ENCODE measurements at places on chromosomes 1 and 21.

DNA sequence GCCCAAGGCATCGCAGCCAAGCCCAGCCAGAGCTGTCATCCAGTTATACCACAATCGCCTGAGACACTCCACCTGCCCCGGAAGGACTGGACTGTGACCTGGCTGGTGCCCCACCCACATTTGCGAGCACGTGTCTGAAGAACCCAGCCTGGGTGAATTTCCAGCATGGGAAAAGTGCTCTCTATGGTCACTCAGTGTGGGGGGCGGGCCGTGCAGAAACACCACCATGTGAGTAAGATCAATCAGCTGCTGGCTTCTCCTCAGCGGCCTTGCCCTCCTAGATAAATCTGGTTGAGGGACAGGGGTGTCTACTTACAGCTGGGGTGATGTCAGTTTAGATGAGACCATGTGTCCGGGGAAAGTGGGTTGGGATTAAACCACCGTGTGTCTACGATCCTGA, 44.8 kb downstream of the URB1 start:
- no peak for DNase-seq

DNA sequence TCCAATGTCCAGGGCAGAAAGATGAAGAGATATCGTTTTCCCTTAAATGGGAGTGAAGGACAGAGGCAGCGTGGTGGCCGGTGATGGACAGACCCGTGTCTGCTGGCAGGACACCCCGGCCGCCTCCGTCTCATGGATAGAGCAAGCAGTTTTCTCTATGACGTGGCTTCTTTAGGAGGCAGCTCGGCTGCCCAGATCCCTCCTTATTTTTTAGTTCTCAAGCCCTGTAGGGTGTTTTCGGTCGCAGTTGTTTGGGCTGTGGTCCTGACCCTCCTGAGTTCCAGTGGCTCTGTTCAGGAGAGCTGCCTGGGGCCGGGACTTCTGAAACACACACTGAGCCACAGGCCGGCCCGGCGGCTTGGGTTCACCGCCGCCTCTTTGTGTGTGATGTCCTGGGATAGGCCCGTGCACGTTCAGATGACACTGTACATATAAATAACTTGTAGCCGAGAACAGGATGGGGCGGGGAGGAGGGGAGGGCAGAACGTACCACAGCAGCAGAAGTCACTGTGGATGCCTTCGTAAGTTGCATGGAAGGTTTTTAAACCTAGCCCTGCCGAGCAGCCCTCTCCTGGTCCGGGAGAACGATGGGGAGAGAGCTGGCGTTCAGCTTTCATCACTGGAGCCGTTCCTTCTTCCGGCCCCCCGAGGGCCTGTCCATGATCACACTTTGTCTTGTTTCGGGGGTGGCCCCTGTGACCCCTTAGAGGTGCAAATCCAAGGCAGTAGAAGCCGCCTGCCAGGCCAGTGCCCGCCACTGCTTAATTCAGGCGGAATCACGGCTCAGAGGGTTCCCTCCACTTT, 65.2 kb downstream of the SIK1 start:
- peak; percentile 53 for DNase-seq

- no peak for DNase-seq
Measured at GRCh38 chr1:27325286-27325685, 3.3 kb downstream of the TMEM222 start.

- no peak for DNase-seq
Measured at GRCh38 chr21:38377165-38378088, 120.6 kb downstream of the KCNJ15 start.

GRCh38 chr21:26124896-26125295, 45.7 kb downstream of the APP start:
- no peak for DNase-seq

GRCh38 chr1:223783676-223784075, 62.1 kb downstream of the TP53BP2 start:
- no peak for DNase-seq

GRCh38 chr1:58045094-58045705, 501.3 kb downstream of the OMA1 start:
- no peak for DNase-seq

- no peak for DNase-seq
Measured at GRCh38 chr1:160653620-160654016, 6.8 kb upstream of the SLAMF1 start.

DNA sequence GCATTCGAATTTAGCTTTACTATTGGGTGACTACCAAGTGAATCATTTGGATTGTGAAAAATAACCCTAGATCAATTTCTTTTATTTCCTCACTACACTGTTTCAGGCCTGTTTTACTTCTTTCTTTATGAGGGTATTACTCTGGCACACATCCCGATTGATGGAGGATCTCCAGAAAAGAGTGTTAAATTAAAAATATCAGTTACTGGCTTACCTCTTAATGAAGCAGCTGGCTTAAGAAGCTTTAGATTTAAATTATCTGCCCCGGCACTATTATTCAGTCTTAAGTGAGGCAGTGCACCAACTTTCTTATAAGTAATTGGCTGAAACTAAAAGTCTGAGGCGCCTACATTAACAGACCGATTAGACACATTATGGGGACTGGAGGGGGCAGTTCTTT, 1097.4 kb downstream of the TTLL7 start:
- DNase-seq: no peak

- no peak for DNase-seq
Measured at GRCh38 chr1:4951601-4952000, 297.2 kb downstream of the AJAP1 start.

GRCh38 chr1:201503397-201504176, 3.3 kb downstream of the CSRP1 start:
- no peak for DNase-seq

DNA sequence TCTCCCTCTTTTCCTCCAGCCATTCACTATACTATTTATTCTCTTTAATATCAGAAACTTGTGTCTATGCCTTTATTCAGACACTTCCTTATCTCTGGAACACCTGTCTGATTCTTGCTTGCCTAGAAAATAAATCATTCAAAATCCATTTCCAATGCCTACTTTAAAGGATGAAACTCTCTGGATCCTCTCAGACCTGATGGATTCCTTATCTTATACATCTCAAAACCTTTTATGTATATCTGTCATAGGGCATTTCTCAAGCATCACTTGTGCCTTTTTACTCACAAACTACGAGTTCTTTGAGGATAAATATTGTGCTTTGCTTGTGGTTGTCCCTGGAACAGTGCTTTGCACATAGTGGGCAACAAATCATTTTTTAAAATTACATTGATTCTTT, 3.8 kb upstream of the ATP6V1G3 start:
- no peak for DNase-seq

DNA sequence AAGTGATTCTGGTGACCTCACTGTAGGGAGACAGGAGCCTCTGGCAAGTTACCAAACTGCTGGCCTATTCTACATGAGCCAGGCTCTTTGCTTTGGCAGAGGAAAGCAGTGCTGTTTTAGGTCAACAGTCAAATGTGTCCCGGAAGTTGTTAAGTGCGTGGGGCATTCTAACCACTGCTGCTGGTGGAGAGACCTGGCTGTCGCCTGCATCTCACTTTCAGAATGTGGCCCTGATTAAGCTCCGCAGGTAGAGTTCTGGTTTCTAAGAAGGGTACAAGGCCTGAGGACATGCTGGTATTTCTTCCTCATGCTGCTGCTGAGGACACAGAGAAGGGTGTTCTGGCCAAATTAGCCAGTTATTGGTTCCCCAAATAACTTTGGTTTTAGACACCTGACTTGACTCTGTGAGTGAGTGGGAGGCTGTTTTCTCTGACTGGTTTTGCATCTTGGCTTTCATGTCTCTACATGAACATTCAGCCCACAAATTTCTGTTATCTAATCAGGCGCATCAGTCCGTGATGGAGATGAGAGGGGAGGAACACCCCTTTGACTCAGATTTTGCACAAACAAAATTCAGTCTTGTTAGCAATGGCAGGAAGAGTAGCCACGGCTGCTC, 120.8 kb downstream of the LMO4 start:
- DNase-seq: peak; percentile 25

DNA sequence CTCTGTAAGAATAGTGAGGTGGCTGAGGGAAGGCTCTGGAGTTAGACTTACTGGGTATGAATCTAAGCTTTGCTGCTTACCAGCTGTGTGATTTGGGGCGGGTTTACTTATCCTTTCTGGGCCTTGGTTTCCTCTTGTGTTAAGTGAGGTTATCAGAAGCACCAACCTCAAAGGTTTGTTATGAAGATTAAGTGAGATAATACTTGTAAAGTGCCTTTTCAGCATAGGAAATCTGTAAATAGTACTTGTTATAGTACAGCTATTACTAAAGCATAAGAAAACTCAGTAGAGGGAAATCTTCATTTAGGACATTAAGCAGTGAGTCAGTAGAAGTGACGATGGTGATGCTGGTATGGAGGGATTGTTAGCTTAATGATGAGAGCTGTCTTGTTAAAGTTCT, 12.1 kb downstream of the HHAT start:
- peak; percentile 38 for DNase-seq

DNA sequence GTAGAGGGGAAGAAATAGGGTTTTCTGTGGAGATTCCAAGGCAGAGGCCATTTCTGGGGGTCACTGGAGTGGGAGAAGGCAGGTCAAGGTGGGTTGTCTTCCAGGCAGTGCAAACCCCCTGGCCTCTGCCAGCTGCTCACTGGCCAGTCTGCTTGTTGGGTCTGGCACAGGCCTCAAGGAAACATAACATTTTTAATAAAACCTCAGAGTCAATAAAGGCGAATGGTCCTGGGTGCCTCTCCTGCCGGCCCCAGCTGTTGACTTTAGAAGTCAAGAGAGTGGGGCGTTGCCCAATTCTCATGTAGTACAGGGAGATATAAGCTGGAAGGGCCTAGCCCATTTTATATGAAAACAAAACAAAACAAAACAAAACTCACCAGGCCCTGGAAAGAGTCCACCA, 36.6 kb downstream of the RUNX3 start:
- DNase-seq: no peak

GRCh38 chr1:228664399-228664914, 70.8 kb upstream of the RHOU start:
- peak; percentile 80 for DNase-seq

DNA sequence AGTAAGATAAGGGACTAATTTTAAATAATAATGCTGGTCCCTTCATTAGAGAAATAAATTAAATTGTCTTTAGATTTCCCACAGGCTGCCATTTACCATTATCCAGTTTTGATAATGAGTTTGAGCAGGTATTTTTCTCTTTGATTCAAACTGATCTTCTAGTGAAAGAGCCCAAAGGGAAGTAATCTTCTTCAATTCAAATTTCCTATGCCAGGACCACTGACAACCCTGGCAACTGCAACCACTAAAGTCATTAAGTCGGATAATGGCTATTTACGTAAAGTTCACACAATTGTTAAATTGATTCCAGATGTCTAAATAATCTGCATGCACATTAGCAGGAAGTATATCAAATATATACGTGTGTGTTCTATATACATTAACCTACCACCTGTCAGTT, 399.3 kb downstream of the PTPRC start:
- no peak for DNase-seq

DNA sequence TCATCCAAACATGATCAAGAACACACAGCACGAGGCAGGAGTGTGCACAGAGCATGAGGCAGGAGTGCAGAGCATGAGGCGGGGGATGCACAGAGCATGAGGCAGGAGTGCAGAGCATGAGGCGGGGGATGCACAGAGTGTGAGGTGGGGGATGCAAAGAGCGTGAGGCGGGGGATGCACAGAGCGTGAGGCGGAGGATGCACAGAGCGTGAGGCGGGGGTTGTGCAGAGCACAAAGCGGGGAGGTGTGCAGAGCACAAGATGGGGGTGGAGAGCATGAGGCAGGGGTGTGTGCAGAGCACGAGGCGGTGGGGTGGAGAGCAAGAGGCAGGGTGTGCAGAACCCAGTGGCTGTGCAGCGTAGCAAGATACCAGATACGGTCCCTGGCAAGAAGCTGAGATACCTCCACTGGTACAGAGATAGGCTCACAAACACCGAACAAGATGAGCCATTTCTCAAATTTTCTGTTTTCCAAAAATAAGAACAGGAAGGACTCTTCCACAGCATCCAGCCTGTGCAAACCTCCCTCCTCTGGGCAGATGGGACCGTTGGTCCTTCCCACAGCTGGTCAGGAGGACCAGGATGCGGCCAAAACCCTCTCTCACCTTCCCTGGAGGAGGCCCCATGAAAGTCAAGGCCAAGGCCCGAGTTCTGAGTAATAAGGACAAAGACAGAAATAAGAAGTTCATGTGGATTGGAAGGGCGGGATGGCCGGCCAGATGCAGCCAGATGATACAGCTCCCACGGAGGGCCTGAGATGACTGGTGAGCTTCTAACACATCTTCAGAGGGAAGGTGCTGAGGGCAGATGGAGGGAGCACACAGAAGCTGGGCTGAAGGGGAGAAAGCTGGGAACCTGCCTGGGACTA, 12.0 kb downstream of the SPATC1L start:
- no peak for DNase-seq

DNA sequence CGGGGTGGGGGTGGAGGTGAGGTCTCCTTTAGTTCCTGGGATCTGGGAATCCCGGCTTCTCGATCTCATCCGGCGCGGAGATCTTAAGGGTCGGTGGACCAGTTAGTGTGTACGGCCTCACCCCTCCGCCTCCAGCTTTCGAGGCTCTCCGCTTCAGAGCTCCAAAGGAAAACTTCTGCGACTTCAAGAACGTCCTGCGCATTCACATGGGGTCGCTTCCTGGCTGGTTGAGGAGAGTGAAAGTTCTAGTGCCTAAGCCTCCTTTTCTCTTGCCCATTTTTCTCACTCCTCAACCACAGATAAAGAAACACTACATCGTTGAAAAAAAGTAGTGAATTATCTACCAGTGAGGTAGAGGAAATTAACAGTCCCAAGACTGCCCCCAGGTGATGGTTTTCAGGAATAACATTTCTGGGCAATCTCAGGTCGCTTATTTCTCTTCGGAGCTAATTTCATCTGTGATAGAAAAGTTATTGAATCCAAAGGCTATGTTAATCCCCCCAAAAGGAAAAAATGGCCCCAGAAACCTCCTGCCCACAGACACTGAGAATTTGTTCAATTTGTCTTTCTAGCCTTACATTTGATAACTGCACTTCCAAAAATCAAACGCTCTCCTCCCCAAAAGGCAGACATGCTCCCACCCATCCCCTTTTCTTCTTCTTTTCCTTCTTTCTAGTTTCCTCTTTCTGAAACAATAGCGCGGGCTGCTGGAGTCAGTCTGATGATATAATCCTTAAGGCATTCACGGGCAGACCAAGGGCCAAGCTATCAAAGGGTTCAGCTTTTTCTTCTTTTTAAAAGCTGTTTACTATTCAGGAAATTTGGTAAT, 20.6 kb upstream of the TBX15 start:
- DNase-seq: peak; percentile 8

DNA sequence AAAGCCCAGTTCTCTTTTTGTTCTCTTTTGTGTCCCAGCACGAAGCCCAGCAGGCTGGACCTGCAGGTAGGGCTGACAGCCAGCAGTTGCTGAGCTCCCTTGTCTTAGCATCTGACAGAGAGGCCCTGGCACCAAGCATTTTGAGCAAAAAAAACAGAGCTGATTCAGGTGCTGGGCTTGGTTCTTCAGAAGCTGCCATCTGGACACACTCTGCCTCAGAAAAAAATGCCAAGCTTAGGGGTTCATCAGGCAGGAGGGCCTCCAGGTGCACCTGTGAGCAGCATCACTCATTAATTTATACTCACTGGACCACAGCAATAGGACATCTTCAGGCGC, 167.1 kb upstream of the PLD5 start:
- no peak for DNase-seq

GRCh38 chr1:183092350-183092749, 69.1 kb downstream of the LAMC1 start:
- no peak for DNase-seq

GRCh38 chr1:207181847-207182246, 77.8 kb downstream of the C4BPA start:
- DNase-seq: peak; percentile 21

GRCh38 chr1:159214149-159214760, 9.6 kb downstream of the ACKR1 start:
- peak; percentile 40 for DNase-seq

- DNase-seq: no peak
Measured at GRCh38 chr1:116923421-116923820, 13.7 kb downstream of the PTGFRN start.
